ENCODE measurements at places on chromosomes 3 and 15.
A peak's percentile ranks its signal among the peaks of the same experiment; 100 is the strongest.

- peak; percentile 72 for DNase-seq
These were observed 1.0 kb downstream of the C15orf61 start for GRCh38 chr15:67521783-67522568.

- peak; percentile 42 for DNase-seq
These were observed 56.0 kb downstream of the KAT2B start for GRCh38 chr3:20096135-20096685.

- DNase-seq, result no peak
These were observed 1020.2 kb downstream of the AGBL1 start for GRCh38 chr15:87099916-87100315.

GRCh38 chr3:185958626-185959025 lies 20.8 kb upstream of the TRA2B start:
- no peak for DNase-seq

DNA sequence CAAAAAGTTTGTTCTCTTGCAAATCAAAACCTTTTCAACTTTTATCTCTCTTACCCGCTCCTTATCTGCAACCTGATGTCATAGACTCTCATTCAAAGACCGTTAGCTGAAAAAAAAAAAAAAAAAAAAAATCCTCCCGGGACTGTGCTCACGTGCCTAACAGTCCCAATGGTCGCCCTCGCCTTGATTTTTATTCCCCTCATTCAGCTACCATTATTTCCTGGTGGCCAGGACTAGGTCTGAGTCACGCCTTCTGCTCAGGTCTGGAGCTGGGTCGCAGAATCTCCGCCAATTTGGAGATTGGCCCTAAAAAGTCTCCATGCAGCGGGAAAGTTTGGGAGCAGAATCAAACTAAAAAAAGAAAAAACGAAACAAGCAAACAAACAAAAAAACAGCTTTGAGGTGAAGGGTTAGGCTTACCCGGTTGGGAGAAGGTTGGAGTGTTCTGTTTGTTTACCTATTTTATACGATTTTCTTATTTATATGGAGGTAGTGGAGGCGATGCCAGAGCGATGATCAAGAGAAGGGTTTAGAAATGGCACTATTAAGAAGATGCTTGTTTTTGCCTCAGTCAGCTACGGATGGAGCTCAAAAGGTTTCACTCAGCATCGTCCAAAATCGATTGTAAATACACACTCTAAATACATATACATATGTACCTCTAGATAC lies 51.1 kb downstream of the ZIC4 start:
- no peak for DNase-seq

DNA sequence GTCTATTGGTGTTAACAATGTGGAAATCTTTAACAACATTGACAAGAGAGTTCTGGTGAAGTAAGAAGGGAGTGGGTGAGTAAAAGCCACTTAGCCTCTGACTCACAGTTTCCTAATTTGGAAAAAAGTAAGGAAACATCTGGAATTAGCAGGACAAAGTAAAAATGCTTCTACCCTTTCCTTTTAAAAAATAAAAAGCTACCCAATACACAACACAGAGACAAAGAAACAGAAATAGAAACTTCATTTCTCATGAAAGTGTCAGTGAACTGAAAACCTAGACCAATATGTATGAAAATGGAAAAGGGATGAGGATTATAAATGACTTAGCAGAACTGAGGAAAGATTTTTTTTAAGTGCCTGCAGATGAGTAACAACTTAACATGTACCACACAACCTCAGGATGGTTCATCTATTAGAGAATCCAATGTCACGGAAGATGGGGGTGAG lies 65.4 kb downstream of the SSR3 start:
- peak; percentile 34 for DNase-seq

DNA sequence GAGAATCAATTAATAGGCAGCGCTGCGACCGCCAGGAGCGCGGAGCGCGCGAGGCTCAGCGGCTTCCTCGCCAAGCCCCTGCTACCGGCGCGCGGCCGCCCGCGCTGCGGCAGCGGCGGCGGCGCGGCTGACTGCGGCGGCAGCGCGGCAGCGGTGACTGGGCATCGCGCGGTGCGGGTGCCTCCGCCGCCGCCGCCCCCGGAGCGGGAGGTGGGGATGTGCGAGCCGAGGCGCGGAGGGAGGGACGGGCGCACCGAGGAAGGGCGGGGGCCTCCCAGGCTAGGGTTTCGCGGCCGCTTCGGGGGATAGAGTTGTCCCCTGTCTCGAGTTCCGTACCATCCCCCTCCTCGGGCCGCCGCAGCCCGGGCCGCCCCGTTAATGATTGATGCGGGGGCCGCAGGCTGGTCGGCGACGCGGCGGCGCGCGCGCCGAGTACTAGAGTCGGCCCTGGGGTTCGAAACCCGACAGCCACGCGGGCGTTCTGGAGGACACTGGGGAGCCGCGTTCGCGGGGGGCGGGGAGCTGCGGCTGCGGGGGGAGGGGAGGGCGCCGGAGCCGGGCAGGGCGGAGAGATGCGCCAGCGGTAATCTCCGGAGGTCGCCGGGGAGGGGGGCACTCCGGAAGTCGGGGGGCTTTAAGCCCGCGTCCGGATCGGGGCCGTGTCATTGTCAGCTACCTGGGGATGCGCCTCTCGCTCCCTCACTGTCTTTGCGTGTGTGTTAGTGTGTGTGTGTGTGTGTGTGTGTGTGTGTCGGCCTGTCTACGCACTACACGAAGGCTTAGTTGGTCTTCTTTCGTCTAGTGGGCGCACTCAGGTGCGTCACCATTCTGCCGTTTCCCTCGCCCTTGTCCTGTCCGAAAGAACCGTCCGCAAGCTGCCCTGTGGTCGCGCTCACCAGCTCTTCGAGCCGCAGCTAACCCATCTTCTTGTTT lies at the start of gene PAQR9:
Gene PAQR9, minus strand, starts transcription at position 159 of the 933 bp plus-strand sequence. CDS start 338 bp downstream, outside the sequence.
- DNase-seq, result no peak

DNA sequence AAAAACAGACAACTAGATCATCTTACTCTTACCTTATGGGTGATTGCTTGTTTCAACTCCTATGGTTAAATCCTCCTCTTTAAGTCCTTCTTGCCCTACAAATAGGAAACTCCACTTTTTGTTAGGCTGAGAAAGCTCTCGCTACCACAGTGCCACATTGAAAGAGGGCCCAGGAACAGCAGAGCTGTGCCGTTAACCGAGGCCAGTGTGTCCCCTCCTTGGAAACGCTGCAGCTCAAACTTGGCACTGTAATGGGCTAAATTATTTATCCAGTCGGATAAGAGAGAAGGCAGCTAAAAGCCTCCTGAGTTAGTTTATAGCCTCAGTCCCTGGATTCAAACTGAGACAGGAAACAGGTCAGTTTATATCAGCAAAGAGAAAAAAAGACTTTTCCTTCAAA lies 46.1 kb downstream of the KBTBD12 start:
- no peak for DNase-seq

DNA sequence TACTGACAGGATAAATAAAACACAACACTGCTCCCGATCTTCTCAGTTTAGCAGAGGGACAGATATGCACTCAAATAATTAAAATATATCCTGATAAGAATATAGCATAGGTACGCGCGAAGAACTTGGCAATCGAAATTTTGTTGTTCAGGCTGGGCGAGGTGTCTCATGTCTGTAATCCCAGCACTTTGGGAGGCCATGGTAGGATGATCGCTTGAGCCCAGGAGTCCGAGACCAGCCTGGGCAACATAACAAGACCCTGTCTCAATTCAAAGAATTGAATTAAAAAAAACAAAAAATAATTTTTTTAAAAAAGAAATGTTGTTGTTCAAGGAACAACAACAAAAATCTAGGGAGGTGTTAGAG lies 7.6 kb downstream of the B2M start:
- no peak for DNase-seq

DNA sequence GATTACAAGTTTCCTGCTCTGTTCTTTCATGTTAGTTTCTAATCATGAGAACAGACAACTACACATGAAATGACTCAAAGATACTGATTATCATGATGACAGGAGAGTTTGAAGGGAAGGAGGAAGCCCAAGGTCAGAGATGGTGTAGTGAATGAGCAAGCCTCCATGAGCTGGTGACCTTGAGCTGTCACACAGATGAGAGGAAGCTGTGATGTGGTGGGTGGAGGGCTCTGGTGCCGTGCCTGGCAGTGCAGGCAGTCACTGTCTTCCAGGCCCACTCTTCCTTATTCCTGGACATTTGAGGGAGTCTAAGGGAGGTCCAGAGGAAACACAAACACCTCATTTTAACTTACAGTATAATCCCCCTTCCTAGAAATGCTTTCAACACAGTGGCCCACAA lies 133.4 kb upstream of the ROPN1 start:
- no peak for DNase-seq

DNA sequence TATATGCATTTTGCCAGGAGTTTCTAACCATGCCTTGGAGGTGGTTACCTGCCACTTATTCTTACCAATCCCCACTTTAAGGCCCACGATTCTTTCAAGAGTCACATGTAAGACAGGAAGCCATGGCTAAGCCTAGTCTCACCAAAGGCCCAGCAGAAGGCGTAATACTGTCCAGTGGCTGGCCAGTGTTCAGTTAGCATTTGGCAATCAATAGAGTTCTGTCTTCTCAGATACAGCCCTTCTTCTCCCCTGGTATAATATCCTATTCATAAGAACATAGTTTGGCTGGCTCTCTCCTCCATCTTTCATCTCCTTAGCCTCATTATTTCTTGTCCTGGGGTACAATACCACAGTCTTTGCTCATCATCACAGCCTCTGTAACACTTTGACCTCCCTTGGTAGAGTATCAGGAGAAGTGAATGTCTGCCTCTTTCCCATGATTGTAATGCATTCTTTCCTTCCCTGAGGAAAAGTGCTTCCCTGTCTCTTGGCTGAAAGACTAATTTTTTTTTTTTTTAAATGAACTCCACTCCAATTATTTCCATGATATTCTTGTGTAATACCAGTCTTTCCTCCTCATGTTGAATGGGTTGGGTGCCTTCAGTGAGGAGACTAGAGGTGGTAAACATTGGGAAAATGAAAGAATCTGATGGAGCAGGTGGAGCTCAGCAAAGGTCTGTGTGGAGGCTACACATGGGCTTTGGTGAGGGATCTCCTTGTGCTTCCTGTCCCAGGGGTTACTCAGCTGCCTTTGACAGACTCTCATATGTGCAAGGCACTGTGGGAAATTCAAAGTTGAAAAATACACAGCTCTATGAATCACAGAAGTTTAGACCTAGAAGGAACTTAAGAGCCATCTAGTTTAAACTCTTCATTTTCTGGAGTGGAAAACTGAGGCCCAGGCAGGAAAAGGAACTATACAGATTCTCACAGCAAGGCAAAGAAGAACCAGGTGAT lies 218.2 kb downstream of the P3H2 start:
- DNase-seq, result no peak

- peak; percentile 29 for DNase-seq
These were observed 180.8 kb downstream of the ATP10A start for GRCh38 chr15:25682340-25682739.

DNA sequence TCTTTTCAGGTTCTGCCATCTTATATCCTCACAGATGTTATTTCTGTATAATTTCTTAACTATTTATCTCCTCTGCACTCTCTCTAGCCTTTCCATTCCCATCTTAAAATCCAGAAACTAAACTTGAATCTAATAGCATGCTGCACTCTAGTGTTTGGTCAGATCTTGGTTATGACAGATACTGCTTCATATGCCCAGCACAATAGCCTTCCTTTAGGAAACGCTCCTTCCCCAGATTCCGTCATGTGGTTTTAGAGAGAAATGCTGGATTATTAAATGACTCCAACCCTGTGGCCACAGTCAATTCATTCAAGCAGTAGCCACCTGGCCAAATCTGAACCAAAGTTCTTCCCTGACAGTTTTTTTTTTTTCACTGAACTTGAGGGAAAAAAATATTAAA lies 19.4 kb downstream of the RASGRP1 start:
- no peak for DNase-seq

DNA sequence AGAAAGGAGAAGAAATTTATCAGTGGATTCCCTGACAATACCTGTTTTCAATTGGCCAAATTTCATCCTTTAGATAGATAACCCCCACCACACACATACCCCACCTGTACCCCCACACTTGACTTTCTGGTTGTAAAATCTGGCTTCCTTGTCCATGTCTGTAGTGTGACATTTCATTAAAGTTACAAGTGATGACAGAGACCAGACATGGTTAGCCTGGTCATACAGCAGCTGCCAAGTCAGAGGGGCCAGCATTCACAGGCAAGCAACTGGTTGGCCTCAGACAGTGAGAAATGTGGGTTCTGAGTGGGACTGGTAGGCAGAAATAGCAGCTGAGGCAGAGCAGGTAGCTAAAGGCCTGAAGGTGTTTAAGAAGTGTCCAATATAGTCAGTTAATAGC lies 238.6 kb upstream of the SOX14 start:
- no peak for DNase-seq

- DNase-seq, result no peak
These were observed 3.8 kb upstream of the ACAD9 start for GRCh38 chr3:128875556-128876120.

DNA sequence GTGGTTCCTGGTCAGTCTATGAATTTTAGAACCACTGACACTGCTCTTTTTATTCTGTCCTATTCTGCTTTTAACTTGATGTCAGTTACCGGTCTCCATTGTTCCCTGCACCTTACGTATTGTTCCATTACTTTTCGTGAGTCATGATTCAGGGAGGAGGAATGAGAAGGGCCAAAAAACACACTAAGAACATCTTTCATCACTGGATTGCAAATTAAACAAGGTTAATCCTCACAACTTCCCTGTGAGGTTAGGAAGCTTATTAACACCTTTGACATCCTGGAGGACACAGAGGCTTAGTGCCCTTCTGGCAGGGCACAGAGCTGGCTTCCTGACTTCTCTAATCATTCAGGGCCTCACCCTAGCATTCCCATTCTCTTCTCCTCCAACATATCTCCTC lies 227.6 kb upstream of the SATB1 start:
- no peak for DNase-seq

GRCh38 chr3:23304424-23304823 lies 101.3 kb downstream of the UBE2E2 start:
- DNase-seq, result peak; percentile 17

- no peak for DNase-seq
These were observed 1.0 kb downstream of the LRRC28 start for GRCh38 chr15:99252326-99252725.

GRCh38 chr3:57382933-57383332 lies 90.4 kb upstream of the ASB14 start:
- no peak for DNase-seq

GRCh38 chr3:151611419-151611818 lies 122.3 kb upstream of the AADACL2 start:
- DNase-seq, result peak; percentile 12

GRCh38 chr15:95948411-95948810 lies 382.1 kb upstream of the NR2F2 start:
- DNase-seq, result no peak

- peak; percentile 34 for DNase-seq
These were observed 7.8 kb downstream of the DLL4 start for GRCh38 chr15:40936709-40937666.

DNA sequence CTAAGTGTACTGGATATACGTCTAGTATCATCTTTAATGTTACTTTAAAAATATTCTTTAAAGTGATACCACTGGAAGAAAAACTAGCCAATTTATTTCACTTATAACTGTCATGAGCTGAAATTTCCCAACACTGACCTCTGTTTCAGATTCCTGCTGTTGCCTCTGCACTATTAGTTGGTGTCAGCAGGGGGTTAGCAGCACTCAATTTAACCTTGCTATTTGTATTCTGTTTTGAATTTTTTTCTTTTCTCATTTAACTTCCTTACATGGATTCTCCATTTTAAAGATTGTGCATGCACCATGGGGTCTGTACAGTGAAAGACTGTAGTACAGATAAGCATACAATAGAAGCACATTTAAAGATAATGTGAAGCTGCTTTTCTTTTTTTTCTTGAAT lies 169.2 kb downstream of the UBE2E2 start:
- peak; percentile 43 for DNase-seq
